ENCODE measurements at places on chromosomes 12 and 14.

DNA sequence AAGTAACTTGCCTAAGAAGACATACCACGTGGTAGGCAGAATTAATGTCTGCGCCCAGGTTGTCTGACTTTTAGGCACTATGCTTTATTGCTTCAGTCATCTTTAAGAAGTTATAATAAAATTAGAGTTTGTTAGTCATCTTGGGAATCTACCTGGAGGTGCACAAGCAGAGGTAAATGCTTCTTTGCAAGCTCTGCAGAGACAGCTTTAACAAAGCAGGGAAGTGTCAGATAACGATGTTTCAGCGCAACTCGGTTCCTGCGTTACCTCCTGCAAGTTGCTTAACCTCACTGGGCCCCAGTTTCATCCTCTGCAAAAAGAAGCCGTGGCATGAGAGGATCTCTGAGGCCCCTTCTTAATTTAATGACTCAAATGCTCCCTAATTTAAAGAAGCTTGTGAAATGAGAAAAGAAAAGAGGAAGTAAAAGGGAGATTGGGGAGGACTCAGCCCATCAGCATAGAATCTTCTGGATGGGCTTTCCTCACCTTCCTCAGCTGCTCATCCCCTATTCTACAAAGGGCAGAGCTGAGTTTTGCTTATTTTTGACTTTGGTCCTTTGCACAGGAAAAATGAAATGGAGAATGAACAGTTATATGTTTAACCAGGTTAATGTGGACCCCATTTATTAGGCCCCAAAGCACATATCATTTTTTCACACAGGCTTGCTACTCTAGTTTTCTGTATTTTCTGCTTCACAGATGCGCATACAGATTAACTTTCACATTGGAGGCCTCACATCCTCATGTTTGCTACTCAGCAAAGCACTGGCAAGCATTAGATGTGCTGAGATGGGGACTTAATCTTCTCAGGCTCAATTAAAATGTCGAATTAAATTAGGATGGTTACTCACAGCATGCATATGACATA, 5.1 kb downstream of the ARHGDIB start:
- no peak for DNase-seq

GRCh38 chr12:3098436-3098835, 21.3 kb downstream of the TSPAN9 start:
- DNase-seq: no peak

DNA sequence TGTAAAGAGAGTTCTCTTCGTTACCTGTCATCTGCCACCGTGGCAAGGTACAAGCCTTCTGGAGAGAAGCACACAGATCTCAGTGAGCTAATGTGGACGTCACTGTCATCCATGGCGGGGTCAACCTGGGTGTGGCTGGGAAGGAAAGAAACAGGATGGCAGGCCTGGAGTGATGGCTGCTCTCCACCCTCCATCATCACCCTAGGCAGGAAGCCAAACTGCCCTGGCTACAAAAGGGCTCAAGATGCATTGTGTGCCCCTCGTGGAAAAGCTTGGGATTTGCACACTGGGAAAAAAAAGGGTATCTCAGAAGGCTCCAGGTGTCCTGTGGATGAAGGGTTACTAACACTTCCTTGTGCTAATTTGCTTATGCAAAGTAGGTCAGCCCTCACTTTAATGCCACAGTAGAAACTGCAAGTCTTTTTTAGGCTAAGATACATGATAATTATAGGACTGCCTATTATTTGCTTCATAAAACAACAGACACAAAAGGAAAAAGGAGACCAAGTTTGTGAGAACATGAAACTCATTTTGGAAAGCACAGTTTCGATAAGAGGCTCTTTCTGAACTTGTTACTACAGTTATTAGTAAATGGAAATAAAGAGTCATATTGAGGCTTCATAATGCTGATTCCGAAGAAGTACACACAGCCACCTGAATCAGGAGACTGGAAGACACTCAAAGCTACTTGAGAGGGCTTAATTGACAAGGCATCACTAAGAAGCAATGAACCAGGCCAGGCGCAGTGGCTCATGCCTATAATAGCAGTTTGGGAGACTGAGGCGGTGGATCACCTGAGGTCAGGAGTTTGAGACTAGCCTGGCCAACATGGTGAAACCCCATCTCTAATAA, 18.9 kb downstream of the RFC5 start:
- DNase-seq: peak; percentile 34

DNA sequence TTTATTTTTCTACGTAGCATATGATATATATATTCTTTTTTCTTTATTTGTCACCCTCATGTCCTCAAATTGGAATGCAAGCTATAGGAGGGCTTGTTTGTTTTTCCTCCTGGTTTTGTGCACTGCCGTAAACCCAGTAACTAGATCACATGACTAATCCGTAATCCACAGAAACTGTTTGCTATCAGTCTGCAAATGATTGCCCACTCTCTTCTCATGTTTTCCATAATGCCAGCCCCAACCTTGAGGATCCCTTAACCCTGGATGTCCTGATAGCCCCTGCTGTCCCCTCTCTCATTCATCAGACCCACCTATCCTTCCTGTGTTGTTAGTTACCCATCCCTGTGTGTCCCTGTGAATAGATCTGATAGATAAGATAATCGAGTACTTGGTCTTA, 94.0 kb downstream of the TSPAN9 start:
- no peak for DNase-seq

GRCh38 chr12:98744680-98745079, 99.6 kb downstream of the APAF1 start:
- no peak for DNase-seq

DNA sequence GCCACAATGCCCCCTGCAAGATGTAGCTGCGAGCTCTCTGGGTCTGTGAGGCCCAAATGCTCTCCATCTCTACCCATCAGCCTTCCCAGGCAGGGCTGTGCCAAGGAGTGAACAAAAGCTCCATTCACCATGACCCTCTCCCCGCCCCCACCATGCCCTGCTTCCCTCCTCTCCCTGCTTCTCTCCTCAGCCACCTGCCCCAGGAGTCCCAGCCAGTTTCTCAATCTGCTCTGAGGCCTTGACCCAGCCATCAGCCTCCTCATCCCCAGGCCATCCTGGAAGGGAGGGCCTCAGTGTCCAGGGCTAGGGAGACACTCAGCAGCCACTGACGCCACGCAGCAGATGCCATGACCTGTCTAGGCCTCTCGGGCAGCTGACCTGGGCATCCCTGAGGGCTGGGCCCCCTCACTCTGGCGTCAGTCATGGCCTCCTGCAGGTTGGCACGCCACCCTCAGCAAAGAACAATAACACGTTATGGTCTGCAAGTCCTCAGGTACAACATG, 8.5 kb upstream of the KRT5 start:
- DNase-seq: no peak

GRCh38 chr14:55921511-55921910, 196.7 kb upstream of the PELI2 start:
- no peak for DNase-seq

DNA sequence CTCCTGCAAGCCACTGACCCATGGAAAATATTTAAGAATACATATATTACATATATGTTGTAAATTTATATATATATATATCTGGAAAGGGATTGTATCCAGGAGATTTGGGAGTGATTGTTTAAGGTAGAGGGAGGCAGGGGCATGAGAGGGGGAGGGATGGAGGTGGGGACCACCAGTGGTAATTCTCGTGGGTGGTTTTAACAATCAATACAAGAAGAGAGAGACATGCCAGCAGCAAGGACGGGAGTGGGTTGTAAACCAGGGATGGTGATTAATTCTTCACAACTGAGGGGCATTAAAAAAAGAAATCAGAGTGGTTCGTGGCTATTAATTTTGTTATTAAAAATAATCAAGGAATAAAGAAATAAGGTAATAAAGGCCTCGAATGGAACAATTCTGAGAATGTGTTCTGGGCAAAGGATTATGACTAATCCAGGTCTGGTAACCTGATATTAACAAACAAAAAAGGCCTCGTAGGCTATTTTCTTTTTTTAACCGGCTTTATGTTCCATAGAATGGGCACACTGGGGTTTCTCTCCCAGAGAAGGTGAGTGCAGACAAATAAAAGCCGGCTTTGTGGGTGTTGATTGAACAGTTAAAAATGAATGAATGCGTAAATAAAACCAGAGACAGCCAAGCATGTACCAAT, 8.3 kb upstream of the RTL1 start:
- DNase-seq: no peak

DNA sequence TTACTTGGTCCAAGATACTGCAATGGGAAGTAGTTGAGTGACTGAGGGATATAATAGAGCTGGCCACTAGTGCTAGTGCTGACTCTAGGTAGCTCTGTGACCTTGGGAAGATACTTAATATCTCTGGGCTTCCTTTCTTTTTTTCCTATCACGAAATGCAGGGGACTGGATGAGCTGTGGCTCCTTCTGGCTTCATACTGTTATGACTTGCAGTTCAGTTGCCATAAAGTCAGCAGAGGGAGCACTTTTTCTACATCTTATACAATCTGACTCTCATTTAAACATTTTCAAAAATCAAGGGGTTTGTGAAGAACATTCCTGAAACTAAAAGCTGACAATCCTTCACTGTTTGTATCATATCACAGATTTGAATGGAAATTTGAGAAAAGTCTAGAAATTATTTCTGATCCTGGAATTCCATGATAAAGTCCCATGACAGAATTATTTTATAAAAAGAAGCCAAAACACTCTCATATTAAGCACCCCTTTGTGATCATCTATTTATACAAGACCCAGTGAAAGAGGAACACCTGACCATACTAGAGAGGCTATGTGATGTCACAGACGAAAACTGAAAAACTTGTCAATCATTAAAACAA, 5.3 kb downstream of the BHLHE41 start:
- peak; percentile 78 for DNase-seq

- peak; percentile 69 for DNase-seq
These were observed 2.0 kb downstream of the TPI1 start for GRCh38 chr12:6869049-6870021.

DNA sequence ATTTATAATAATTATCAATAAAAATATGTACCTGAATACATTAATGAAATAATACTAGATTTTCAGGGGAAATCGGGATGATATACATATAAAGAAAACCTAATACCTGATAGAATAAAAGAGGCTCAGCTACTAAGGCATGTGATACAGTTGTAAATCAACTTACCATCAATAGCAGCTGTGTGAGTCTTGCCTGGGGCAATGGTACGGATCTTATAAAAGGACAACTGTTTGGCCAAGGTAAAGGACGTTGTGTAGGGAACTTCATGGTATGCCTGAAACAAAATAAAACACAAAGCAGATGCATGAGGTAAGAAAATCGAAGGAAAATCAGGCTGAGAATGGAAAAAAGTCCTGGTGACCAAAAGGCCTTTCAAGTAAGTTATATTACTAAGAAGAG, 25.4 kb downstream of the NEK9 start:
- no peak for DNase-seq

GRCh38 chr12:46107591-46107990, 117.2 kb upstream of the SCAF11 start:
- no peak for DNase-seq

GRCh38 chr14:100895411-100895810, 8.1 kb downstream of the RTL1 start:
- DNase-seq: no peak

DNA sequence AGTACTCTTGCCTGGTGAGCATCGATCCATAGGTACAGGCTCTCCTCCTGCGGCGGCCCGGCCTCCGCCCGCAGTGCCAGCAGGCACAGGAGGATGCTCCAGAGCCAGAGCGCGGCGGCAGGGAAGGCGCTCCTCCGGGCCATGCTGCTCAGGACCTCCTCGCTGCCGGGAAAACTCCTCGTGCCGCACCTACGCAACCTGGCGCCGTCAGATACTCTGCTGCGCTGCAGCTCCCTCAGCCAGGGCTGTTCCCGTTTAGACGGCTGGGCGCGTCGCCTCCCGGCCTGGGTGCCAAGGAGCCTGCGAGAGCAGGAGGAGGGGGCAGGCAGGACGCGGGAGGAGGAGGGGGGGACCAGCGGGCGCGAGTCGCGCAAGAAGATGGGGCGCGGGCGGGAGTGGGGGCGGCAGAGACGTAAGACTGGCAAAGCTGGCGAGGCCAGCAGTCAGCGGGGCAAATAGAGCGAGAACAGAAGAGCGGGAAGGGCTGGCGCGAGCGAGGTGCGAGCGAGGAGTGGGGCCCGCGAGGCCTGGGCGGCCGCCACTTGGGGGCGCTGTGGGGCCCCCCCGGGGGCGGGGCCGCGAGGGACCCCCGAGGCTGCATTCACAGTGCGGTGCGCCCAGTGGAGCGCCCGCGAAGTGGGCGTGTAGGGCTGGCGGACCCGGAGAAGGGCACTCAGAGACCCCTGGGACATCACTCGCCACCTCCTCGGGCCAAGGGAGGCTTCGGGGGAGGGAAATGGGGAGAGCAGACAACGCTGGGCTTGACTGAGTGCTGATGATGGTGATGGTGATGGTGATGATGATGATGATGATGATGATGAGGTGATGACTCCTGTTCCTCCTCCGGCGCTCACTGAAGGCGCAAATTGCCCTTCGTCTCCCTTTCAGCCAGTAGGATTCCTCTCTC, at the start of gene WIF1:
WIF1 (minus strand) TSS at position 257 of the 907 bp plus-strand sequence; CDS start at position 143, 114 bp downstream.
- DNase-seq: peak; percentile 1

- DNase-seq: peak; percentile 90
These were observed 13.6 kb upstream of the MLXIP start for GRCh38 chr12:122064780-122065588.

- no peak for DNase-seq
These were observed 135.0 kb upstream of the AMIGO2 start for GRCh38 chr12:47214771-47215170.

- DNase-seq: no peak
These were observed 895 bp upstream of the ANKS1B start for GRCh38 chr12:99985631-99986030.

GRCh38 chr14:101716956-101717662, 44.4 kb upstream of the PPP2R5C start:
- no peak for DNase-seq

DNA sequence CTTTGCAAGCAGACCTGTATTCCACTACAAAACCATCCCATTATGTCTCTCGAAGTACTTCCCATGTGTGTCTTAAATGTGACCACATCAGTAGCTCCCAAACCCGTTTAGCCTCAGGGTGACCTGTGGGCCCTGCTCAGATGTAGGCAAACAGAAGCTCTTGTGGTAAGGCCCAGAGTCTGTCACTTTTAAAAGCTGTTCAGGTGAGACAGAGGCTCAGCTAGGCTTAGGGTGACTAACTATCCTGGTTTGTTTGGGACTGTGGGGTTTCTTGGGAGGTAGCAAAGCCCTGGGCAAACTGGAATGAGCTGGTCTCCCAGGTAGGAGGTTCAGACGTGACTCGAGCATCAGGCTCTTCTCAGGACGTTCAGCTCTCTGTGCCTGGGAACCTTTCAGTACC, 64.5 kb upstream of the VASH1 start:
- no peak for DNase-seq

DNA sequence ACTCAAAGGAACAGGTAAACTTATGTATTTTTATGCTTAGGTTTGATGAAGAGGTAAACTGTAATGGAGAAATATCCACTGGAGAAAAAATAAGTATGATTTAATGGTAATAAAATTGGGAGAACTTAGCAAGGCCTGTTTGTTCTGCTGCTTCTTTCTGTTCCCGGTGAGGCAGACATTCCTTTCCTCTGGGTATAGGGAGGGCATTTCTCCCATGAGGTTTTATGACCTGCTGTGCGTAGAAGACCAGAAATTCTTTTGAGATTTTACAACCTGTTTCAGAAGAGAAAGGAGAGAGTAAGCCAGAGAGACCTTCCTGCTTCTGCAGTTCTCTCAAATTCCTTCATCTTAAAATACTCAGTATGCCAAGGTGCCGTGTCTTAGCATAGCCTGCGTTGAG, 139.4 kb upstream of the RMST start:
- no peak for DNase-seq

- DNase-seq: no peak
These were observed 6.4 kb downstream of the TMEM121 start for GRCh38 chr14:105532735-105533141.

Measured in fibroblast of upper back skin (primary cell).